ENCODE measurements at places on chromosomes 3 and 15.

DNA sequence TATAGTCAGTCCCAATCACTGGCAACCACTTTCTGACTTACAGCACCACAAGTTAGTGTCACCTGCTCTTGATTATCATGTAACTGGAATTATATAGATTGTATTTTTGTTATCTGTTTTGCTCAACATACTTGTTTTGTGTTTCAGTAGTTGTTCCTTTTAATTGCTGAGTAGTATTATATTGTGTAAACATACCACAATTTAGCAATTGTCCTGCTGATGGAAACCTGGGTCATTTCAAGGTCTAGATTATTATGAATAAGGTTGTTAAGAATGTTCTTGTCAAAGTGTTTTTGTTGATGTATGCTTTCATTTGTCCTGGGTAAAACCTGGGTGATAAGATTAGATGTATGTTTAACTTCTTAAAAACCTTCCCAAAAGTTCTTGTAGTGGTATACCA lies 82.1 kb upstream of the MELTF start:
- no peak for DNase-seq

DNA sequence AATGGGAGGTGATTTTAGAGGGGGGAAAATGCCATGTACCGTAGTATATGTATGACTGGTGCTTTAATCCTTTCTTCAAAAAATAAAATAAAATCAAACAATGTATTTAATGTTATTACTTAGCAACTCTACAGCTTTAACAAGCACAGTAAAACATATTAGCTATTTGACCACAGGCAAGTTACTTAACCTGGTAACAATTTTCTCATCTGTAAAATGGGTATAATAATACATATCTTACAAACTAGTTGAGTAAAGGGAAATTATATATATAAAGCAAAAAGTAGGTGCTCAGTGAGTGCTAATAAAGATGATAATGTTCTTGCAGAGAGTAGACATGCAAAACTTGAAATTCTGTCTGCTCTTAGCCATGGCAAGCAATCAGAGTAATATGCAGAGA lies 27.9 kb downstream of the SSR3 start:
- no peak for DNase-seq

DNA sequence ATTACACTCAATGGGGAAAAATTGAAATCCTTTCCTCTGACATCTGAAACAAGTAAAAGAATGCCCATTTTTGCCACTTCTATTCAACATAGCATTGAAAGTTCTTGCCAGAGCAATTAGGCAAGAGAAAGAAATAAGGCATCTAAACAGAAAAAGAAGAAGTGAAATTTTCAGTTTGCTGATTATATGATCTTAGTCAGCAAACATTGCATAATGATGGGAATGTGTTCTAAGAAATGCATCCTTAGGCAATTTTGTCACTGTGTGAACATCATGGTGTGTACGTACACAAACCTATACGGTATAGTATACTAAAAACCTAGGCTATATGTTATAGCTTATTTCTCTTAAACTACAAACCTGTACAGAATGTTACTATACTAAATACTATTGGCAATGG lies 278.0 kb downstream of the CGGBP1 start:
- no peak for DNase-seq

DNA sequence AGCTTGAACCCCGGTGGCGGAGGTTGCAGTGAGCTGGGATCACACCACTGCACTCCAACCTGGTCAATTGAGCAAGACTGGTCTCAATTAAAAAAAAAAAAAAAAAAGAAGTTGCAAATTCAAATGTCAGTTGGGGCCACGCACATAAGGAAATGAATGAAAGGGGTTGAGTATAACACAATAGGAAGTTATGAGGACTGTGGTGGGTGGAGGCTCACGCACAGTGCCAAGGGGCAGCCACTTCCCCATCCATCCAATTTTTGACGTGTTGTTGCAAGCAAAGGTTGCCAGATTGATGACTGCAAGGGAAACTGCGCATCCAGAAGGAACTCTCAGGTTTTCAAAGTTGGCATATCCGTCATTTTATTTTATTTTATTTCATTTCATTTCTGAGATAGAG lies 532.2 kb downstream of the NTRK3 start:
- DNase-seq: no peak

- DNase-seq: no peak
Measured at GRCh38 chr15:100105101-100105500, 236.7 kb downstream of the ADAMTS17 start.

DNA sequence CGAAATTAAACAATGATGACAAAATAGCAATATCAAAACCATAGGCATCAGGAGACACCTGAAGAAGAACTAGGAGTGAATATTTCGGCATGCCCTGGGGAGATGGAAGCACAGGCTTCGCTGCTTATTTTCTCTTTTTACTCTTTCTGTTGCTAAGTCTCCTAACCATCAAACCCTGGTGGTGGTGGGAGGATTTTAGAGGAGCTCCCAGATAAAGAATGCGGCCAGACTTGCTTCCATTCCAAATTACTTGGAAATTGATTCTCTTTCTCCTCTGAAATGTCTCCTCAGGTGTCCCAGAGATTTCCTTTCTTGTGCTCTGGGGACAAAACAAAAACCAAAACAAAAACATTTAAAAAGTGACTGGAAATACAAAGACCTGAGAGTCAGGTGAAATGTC lies 243.0 kb downstream of the KBTBD8 start:
- DNase-seq: no peak

GRCh38 chr15:66489179-66489791 lies 8.3 kb downstream of the SNAPC5 start:
- no peak for DNase-seq

- DNase-seq: no peak
Measured at GRCh38 chr3:142586803-142587406, 8.4 kb upstream of the ATR start.

DNA sequence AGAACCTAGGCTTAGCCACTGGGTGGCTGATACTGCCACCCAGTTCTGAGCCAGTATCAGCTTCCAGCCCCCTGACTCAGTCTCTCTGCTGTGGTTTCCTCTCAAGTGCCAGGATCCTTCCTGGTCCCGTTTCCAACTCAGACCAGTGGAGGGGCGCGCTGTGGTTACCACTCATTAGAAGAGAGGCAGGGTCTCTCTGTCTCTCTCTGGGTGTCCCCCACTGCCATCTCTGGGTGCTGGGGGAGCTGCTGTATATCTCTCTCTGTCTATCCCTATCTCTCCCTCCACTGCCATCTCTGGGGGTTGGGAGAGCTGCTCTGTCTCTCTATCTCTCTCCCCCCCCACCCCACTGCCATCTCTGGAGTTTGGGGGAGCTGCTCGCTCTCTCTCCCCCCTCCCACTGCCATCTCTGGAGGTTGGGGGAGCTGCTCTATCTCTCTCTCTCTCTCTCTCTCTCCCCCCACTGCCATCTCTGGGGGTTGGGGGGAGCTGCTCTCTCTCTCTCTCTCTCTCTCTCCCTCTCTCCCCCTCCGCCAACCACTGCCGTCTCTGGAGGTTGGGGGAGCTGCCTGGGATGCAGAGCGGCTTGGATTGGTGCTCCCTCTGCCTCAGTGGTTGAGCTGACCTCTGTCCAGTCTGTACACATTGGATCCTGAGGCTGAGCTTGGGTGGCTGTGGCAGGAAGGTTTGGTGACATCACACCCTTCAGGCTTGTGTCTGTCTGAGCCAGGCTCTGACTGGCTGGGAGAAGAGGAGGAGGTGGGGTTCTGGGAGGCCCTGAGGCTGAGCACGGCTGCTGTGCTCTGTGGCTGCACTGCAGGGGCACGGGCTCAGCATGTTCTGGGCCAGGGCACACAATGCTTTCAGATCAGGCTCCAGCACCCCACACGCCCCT lies 98.9 kb downstream of the APBA2 start:
- no peak for DNase-seq

GRCh38 chr3:57682284-57682683 lies 10.6 kb downstream of the DENND6A start:
- DNase-seq: no peak
